ENCODE measurements at places on chromosomes 7 and 10. TPM values are rescaled to one million over a fixed set of nuclear protein-coding genes. Genes with fewer than 3 reads are reported as not detected.

CHST3 gene
- total RNA-seq = 17.0 TPM

PLEKHS1 gene
- total RNA-seq = not detected

FAM20C gene
- total RNA-seq = 87.9 TPM

GIMAP4 gene
- not detected for total RNA-seq

VWC2 gene
- not detected for total RNA-seq
